Iris pigment epithelial cell (primary cell): ENCODE measurements at places on chromosomes 7 and 10.

- peak; percentile 62 for DNase-seq
These were observed 745.1 kb upstream of the LRRTM3 start for GRCh38 chr10:66180581-66181318.

- DNase-seq = no peak
These were observed 26.6 kb upstream of the DDC start for GRCh38 chr7:50591480-50592438.

DNA sequence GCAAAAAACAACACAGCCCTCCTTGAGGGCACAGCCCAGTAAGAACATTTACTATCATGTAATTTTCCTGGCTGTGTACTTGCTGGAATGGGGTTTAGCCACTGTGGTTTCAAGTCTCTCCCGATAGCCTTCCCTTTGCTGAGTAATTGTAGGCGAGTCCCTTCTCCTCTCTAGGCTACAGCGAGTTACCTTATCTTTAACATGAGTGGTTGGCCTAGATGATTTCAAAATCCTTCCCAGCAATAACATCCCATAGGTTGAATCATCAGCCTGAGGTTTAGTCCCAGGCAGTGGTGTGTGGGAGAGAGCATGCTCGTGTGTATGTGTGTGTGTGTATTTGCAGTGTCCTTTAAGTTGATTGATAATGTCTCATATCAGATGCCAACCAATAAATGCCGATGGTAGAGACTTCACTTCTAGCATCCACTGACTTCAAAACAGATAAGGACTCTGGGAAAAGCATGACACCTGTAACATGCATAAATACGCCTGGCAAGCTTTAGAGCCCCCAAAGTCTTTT, 142.9 kb upstream of the ZMIZ1 start:
- DNase-seq = peak; percentile 98

GRCh38 chr7:148657929-148658328, 40.8 kb upstream of the CUL1 start:
- no peak for DNase-seq

GRCh38 chr7:88599528-88599927, 160.0 kb upstream of the ZNF804B start:
- no peak for DNase-seq
